Activated CD4-positive, CD25-positive, alpha-beta regulatory T cell (primary cell): ENCODE measurements at places on chromosomes 7 and 10.

DNA sequence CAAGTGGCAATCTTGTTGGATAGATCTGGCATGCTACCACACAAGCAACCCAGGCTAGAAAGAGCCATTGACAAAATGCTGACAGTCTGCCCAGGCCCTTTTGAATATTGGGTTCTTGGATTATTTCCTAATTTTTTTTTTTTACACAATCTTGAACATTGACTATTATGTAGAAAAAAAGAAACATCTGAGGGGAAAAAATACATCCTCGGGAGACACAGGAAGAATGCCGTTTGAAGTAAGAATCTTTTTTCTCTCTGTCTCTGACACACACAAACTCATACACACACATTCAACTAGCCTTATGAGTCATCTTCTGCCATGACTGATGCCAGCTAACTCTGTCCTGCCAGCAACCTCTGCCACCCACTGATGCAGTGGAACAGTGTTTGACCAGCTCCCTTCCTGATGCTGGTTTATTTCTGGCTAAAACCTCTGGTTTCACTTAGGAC lies 47.2 kb downstream of the SORBS1 start:
- DNase-seq = no peak

GRCh38 chr7:85851571-85852193 lies 664.8 kb upstream of the SEMA3D start:
- DNase-seq = no peak

GRCh38 chr7:151286148-151286547 lies 37.7 kb upstream of the SMARCD3 start:
- no peak for DNase-seq

- DNase-seq = peak; percentile 29
These were observed 709 bp downstream of the ARPC1B start for GRCh38 chr7:99375070-99375807.

DNA sequence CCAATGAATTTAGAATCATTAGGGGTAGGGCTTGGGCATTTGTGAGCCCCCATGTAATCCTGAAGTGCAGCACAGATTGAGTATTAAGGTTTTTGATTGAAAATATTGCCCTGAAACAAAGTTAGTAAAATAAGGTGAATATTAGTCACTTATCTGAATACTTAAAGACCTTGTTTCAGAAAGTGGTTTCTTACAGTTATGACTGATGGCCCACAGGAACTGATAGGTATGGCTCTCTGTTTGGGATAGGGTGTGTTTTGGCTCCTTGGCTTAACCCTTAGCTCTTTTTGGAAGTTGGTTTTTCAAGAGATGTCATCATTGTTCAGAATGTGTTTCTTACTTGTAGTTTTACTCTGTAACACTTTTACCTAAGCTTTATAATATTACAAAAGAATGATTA lies 34.8 kb downstream of the MDFIC start:
- no peak for DNase-seq

- no peak for DNase-seq
These were observed 36.0 kb upstream of the FRMD4A start for GRCh38 chr10:14366760-14367159.

- no peak for DNase-seq
These were observed 17.7 kb upstream of the GTPBP4 start for GRCh38 chr10:970311-971149.

GRCh38 chr7:100484673-100485045 lies 932 bp downstream of the NYAP1 start:
- DNase-seq = no peak

DNA sequence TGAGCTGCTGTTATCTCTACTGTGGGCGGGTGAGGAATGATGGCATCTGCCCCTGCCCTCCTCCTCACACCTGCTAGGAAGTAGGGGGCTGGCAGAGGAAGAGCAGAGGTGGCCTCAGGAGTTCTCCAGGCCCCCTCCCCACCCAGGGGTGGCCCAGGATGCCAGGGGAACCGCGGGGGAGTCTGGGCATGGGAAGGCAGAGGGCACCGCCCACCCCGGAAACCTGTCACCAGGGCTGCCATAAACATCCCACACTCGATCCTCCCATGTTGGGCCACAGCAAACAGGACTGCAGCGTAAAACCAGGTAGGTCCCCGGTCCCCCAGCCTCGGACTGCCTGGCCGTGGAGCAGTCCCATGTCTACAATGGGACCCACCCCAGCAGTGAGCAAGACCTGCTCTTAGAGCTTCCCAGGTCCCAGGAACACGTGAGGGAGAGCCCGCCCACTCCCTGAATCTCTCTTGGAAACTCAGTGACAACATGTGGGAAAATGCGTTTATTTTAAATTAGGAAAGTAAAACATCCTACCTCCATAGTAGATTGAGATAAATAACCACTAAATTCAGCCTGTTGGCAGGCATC lies 23.4 kb downstream of the EBF3 start:
- DNase-seq = no peak

DNA sequence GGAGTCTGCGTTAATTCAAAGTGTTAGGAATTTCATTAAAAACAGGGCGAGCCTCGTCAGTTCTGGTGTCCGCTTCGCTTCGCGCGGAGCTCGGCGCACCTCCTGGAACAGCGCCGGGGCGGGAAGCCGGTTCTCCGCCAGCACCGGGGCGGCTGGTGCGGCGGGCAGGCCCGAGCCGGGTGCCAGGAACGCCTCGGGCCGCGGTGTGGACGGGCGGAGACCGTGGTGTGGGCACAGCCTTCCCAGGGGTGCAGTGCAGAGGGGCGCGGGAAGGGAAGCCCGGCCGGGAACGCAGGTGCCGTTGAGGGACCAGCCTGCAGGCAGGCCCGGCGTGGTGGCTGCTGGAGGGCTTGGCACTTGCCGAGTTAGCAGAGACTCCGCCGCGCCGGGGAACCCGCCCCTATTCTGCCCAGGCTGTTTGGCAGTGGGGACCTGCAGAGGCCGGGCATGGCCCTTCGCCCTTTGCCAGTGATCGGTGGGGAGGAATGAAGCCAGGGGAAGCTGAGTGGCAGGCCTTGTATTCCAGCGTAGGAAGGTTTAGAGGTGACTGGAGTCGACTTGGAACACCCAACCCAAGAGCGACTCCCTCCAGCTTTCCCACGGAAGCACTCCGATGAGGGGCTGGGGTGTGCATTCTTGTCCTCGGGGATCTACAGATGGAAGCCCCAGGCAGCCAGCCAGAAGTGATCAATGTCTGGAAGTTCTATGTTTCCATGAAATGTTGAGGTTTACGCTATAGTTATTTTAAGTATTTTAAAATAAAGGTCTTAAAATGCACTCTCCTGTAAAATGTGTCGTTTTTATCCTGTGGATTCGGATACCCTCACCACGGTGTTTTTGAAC lies 945 bp upstream of the RHEB start:
- peak; percentile 28 for DNase-seq

DNA sequence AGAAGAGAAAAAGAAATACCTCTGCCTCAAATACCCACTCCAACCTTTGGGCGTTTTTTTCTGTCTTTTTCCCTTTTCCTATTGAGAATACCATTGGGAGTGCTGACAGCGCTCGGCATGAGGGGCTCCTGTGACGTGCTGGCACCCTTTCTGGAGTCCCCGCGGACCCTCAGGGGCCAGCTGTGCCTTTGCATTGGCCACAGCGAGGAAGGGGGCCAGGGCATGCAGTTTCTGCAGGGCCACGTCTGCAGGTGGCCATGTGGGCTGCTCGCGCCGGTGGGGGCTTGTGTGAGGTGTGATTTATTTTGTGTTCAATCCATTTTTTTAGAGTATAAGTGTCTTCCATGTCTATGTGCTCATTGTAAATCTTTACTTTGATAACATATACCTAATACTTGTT lies 57.4 kb downstream of the INPP5A start:
- DNase-seq = no peak

DNA sequence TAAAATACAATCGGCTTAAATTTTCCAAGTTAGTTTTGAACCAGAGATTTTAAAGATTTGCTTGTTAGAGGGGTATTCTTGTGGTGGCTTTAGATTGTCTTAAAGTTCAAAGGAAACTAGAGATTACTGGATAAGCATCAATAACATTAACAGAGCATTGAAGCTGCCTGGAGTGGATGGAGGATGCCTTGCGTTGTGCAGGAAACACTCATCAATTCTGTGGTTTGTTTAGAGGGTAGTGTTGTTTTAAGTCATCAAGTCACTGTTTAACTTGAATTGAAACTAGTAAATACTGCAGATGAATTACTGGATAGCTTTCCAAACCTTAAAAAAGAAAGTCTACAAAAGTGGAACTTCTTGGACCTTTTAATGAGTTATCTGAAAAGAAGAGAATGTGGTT lies 218.6 kb downstream of the CELF2 start:
- DNase-seq = no peak

DNA sequence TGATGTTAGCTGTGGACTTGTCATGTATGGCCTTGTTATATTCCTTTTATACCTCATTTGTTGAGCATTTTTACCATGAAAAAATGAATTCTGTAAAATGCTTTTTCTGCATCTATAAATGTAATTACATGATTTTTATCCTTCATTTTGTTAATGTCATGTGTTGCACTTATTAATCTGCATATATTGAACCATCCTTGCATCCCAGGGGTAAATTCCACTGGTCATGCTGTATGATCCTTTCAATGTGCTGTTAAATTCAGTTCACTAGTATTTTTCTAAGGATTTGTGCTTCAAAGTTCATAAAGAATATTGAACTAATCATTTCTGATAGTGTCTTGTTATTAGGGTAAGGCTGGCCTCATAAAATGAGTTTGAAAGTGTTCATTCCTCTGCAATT lies 31.9 kb upstream of the AHR start:
- DNase-seq = no peak

GRCh38 chr7:30313348-30313747 lies 29.0 kb downstream of the ZNRF2 start:
- DNase-seq = no peak

DNA sequence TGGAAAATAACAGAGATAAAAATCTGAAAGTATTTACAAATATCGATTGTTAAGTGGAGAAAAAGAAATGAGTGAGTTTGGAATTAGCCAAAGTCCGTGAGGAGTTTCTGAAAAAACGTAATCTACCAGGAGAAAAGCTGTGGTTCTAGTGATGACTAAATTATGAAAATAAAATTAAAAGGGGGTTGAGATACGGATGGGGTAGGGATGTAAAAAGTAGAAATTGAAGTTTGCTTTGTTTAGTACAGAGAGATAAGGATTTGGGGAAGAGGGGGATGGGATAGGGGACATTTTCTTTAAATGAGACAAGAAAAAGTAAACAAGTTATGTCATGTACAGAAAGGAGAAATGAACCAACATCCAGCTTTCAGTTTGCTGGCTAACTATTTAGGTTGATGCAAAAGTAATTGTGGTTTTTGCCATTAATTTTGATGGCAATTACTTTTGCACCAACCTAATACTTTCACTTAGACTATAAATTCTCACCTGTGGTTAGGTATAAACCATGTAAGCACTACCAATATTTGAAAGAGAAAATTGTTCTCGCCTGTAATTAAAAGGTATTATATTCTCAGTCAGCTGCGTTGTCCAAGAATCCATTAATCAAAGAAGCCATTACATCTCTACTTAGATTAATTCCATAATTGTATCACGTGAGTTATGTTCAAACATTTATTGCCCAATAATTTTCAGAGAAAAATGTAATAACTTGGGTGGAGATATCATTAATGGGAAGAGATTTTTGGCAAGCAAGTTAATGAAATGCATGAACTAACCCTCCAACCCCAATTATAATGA lies 143.0 kb upstream of the NRP1 start:
- no peak for DNase-seq

DNA sequence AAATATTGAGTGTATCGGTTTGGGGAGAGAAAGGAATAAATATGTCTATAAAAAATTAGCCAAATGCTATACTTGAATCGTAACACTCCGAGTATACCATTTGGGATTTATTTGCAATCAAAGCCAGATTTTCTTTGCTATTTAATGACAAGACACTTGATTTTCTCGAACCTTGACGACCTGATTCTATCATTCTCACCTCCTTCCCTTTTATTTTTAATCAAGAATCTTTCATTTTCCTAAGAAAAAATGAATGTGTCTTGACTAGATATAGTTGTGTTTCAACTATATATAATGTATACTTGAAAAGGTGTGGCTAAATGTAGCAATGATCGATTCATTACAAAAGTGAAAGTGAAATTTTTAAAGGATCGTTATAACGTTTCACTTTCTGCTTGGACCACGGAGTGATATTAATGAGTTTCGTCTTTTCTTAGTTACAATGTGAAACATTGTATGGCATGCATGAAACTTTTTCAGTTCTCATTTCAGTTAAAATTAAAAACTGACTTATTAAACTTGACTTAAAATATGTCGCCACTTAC lies 562 bp downstream of the NUB1 start:
- DNase-seq = no peak

- DNase-seq = no peak
These were observed 134.6 kb downstream of the ZNF438 start for GRCh38 chr10:30897048-30897447.

- no peak for DNase-seq
These were observed 180.0 kb downstream of the TNS3 start for GRCh38 chr7:47401611-47402570.

- DNase-seq = no peak
These were observed 17.3 kb downstream of the CLRN3 start for GRCh38 chr10:127875449-127875765.

DNA sequence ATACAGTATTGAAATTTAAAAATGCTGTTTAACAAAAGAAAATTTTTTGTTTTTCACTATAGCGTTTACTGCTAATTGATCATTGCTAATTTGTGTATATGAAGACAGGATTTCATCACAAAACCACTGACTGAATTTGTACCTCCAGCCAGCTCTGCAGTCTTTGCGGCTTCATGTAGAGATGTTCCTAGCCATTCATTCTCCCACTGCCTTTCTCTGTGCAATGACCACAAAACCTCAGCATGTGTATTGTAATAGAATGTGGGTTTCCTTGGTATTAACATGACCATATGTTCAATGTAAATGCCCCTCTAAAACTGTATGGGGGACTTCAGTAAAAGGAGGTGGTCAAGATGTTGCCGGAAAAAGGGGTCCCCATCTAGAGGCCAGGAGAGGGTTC lies 81.1 kb upstream of the STEAP1B start:
- DNase-seq = no peak

- no peak for DNase-seq
These were observed 9.6 kb upstream of the KIF5B start for GRCh38 chr10:32065856-32066255.

DNA sequence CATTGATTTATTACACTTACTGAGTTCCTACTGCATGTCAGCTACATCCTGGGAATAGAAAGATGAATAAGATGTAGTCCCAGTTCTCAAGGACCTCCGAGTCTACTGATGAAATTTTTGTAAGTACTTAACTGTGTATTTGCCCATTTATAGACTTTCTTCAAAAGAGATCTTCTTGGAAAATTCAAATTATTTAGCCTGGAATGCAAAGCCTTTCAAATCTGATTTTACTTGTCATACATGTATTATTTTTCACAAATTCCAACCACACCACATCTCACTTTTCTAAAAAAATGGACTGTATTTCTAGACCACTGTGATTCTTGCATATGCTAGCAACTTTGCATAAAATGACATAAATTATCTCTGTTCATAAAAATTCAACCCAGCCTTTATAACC lies 581.3 kb downstream of the ATRNL1 start:
- no peak for DNase-seq

- DNase-seq = no peak
These were observed 81.8 kb downstream of the MALSU1 start for GRCh38 chr7:23380961-23381360.
